AG09319 (cell line): ENCODE measurements at places on chromosomes 6 and 20.

- no peak for DNase-seq
Measured at GRCh38 chr6:158649289-158650143, at the start of gene SYTL3. Gene SYTL3 (plus strand): TSS chr6:158650054. CDS start chr6:158663269, 13,215 bp downstream.

DNA sequence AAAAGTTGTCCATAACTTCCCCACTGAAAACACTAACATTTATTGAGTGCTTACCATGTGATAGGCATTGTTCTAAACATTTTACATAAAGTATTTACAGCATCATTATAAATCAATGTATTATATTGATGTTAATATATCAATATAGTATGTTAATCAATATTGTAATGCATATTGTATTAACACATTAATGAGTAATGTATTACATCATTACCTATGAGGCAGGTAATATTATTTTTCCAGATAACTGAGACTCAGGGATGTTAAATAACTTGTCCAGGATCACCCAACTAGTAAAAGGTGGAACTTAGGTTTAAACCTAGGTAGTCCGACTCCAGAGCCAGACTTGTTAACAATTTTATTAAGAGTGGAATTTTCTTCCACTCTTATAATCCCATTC lies 12.2 kb upstream of the TREM2 start:
- DNase-seq = no peak

DNA sequence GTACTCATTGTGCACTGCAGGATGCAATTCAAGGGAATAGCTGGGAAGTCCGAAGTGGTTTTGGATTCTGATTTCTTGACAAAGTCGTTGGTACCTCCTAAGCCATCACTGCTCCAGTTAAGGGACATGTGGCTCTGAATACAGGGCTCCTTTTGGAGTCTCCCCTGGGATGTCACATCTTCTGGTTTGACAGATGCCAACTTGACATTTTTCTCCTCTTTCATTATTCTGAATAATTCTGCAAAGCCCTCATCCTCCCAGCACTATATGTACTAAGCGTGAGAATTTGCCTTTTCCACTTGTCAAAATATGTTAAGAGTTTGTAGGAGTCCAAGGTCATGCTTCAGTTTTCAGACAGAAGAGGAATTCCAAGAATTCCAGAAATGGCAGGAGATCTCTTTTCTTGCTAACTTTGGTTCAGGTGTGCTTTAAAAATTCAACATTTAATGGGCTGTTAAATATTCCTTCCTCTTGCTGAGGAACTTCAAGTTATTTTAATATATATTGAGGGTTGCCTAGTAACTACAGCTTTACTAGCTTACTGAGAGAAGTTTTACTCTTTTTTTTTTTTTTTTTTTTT lies 38.7 kb downstream of the DOK5 start:
- DNase-seq = no peak

GRCh38 chr20:44495802-44496481 lies 20.3 kb downstream of the TTPAL start:
- peak; percentile 59 for DNase-seq

GRCh38 chr6:116144605-116145004 lies 18.7 kb upstream of the COL10A1 start:
- no peak for DNase-seq

DNA sequence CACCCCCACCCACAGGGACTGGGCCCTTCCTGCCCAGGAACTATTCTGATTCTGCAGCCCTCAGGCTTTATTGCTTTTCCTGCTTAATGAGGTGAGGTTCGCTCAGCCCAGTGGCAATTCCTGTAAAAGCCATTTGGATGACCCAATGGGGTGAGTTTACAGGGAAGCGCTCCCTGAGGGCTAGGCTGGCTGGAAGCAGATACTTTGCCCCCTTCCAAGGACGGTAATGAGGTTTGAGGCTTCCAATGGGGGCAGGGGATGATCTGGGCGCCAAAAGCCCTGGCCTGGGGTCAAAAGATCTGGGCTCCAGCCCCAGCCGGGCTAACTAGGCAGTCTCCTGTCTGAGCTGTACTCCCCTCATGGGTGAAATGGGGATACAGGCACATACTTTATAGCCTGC lies 41.8 kb downstream of the RIPOR3 start:
- no peak for DNase-seq

GRCh38 chr6:149317644-149318571 lies at the start of gene TAB2:
Gene TAB2 (plus strand): TSS chr6:149317712. CDS start chr6:149369998, 52,286 bp downstream.
- no peak for DNase-seq

- no peak for DNase-seq
Measured at GRCh38 chr6:38570750-38571149, 69.0 kb downstream of the BTBD9 start.

GRCh38 chr6:140445474-140446004 lies 1071.1 kb upstream of the CITED2 start:
- DNase-seq = no peak

GRCh38 chr6:147001621-147002020 lies 202.6 kb upstream of the STXBP5 start:
- no peak for DNase-seq

DNA sequence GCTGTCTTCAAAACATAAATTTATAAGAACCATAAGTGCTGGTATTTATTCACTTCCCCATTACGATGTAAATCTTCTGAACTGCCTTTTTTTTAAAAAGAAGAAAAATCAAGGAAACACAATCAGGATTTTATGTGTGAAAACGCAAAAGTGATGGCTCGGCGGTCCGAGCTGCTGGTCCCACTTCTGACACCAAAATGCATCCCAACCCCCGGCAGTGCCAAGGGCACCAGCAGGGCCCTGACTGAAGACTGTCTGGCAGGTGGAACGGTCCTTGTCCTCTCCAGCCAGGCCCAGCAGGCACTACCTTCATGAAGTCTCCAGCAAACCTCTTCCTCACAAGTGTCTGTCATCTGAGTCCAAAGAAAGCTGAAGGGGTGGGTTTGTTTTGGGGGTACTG lies 41.2 kb downstream of the TBC1D7 start:
- no peak for DNase-seq

DNA sequence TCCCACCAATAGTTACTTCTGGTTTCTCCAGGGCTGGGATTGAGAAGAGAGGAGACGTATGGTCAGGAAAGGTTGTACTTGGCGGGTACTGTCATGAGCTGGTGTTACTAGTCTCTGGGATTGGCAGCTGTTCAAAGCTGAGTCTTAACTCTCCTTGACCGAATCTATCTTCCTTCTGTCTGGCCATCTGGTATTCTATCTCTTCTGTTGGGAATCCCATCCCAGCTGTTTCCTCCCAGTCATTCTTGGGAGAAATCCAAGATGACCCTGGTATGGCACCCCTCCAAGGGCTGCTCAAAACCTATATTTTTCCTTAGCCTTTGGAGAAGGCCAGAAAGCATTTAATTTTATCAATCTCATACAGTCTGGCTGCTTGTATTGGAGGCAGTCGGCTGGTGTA lies 287.0 kb upstream of the CHD6 start:
- DNase-seq = no peak

DNA sequence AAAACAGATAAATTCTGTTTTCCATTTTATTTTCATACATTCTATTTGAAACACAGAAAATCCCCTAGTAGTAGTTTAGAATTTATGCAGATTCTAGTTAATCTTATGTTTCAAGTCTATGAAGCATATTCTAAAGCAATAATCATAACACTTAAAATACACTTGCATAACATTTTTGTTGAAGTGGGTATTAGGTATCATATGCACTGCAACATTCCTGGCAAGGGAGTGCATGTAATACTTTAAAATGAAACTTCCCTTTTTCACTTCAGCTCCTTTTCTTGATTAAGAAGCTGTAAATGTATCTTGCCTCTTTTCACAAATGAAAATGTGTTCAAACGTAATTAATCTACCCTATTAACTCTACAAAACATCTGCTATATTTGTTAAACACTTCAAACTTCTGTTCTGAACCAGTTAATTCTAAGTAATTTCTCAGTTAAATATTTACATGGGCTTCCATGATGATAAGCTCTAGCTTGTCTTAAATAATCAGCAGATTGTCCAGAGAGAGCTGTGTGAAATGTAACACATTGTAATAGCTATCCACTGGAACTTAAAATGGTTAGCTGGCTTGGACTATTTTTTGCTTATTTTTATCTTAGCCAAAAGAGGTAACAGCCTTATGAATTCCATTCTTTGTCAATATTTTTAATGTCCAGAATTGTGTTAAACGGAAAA lies 192.8 kb downstream of the COL19A1 start:
- DNase-seq = no peak

- DNase-seq = no peak
Measured at GRCh38 chr6:128580224-128581110, 60.1 kb upstream of the PTPRK start.

- DNase-seq = no peak
Measured at GRCh38 chr6:105618247-105618646, 215.4 kb upstream of the PREP start.

DNA sequence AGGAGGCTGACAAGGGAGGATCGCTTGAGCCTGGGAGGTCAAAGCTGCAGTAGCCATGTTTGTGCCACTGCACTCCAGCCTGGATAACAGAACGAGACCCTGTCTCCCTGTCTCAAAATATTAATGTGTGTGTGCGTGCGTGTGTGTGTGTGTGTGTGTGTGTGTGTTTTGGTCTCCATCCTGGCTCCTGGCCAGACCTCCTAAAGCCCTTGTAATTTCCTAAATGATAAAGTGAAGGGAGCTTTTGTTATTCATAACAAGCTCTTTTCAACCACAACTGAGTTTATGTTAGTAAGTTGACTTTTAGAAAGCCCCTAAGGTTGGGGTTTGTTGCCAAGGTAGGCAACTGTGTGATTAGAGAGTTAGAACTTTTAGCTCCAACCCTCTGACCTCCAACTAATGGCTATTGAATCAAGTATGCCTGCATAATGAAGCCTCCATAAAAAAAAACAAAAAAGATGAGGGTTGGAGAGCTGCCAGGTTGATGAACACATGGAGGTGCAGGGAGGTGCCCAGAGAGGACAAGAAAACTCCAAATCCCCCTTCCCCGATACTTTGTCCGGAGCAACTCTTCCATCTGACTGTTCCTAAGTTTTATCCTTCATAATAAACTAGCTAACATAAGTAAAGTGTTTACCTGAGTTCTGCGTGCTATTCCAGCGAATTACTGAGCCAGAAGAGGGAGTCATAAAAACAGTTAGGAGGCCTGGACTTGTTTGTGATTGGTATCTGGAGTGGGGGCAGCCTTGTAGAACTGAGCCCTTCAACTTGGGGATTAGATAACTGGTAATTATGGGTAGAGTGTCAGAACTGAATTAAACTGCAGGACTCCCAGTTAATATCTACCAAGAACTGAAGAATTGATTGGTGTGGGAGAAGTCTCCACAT lies 5.3 kb upstream of the AIF1 start:
- no peak for DNase-seq

DNA sequence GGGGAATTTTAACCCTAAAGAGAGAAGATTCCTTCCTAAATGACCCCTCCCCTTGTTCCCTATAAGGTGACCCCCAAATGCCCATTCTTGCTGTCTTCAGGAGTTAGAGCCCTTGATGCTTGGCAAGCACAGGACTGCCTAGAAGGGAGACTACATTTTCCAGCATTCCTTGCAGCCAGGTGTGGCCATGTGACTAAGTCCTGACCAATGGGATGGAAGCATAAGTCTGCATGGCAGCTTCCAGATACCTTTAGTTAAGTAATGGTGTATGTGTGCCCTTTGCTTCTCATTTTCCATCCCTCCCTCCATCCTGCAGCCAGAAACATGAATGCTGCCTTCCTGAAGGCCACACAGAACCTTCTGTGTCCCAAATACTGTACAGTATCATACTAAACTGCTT lies 5.5 kb downstream of the BFSP1 start:
- no peak for DNase-seq

DNA sequence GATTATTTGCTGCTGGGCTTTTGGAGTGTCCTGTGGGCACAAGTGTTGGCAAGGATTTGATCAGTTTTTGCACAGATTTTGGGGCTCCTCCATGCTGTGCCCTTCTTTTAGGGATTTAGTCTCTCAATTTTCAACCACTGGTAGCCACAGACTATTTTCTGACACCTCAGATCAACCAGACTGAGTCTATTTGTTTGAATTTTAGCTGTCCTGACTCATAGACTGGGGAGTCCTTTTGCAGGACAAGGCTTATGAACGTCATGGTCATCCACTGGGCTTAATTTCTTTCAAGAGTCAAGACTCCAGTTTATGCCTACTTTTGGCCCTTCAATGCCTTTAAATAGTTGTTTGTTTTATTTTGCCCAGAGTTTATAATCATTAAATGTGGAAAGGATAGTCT lies 59.3 kb downstream of the BCKDHB start:
- no peak for DNase-seq

- DNase-seq = no peak
Measured at GRCh38 chr6:49321561-49322072, 141.4 kb downstream of the MMUT start.

DNA sequence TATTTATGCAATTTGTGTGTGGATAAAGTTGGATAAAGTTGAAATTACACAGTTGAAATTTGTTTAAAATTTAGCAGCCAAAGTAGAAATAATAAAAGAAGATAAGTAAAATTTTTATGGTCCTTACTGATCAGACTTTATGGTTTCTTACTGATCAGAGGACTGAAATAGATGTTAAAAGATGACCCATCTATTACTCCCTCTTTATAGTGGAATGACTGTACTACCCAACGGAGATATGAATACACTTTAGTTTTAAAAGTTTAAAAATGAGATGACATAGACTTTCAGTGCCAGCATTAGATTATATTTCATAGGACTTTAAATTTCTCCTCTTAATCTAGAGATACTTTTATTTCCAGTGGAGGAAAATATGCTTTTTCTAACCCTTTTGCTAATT lies 98.9 kb upstream of the ADGRF4 start:
- no peak for DNase-seq

- DNase-seq = no peak
Measured at GRCh38 chr20:20763650-20764049, 51.2 kb upstream of the RALGAPA2 start.

- DNase-seq = peak; percentile 44
Measured at GRCh38 chr6:134372603-134373281, 54.8 kb upstream of the SGK1 start.

DNA sequence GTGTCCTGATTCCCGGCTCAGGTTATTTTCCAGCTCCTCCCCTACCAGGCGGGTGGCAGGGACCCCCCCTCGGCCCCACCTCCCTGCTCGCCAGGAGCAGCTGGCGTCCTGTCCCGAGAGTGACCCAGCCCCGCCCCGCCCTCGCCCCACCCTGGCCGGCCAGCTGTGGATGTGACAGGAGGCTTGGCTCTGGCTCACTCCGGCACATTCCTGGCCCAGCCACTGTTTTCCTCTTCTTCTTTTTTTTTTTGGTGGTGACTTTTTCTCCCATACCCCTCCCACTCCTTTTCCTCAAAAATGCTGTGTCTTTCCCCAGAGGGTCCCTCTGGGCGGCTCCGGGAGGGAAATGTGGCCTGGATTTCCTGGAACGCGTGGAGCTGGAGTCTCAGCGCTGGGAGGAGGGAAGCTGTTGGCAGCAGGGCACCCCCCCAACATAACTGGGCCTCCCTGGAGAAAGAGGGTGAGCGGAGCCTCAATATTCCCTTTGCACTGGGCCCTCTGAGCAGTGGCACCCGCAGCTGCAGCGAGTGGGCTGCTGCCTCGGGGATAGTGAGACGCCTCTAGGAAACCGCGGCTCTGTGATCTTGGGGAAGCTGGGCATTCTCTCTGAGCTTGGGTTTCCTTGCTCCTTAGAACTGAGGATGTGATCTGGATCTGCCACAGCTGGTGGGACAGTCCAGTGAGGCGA lies 28.3 kb upstream of the CSNK2A1 start:
- no peak for DNase-seq
